T-helper 2 cell treated with Interferon-gamma antibody and Interleukin-4, amounts not matched to agents 100 ng/mL and 5 ng/mL, for 36 hours (primary cell): ENCODE measurements at places on chromosomes 5 and 9. TPM values are rescaled to one million over a fixed set of nuclear protein-coding genes. Genes with fewer than 3 reads are reported as not detected.

The CD72 gene
- total RNA-seq, result 7.0 and 7.3 TPM in 2 replicates

The LRRTM2 gene
- 0.02 and 0.09 TPM in 2 replicates for total RNA-seq

The CCNI2 gene
- total RNA-seq, result 8.6 and 11.2 TPM in 2 replicates

The TAF11L10 gene
- total RNA-seq, result not detected in 2 replicates

The POU4F3 gene
- 0.07 and 0.09 TPM in 2 replicates for total RNA-seq
